ENCODE measurements at places on chromosomes 6 and 20. TPM values are rescaled to one million over a fixed set of nuclear protein-coding genes. Genes with fewer than 3 reads are reported as not detected.

The LY6G6F gene
- total RNA-seq: not detected

The MMP24 gene
- total RNA-seq: 13.7 TPM

- no peak for DNase-seq
These were observed 19.6 kb upstream of the GPR63 start for GRCh38 chr6:96856856-96857255.

DNA sequence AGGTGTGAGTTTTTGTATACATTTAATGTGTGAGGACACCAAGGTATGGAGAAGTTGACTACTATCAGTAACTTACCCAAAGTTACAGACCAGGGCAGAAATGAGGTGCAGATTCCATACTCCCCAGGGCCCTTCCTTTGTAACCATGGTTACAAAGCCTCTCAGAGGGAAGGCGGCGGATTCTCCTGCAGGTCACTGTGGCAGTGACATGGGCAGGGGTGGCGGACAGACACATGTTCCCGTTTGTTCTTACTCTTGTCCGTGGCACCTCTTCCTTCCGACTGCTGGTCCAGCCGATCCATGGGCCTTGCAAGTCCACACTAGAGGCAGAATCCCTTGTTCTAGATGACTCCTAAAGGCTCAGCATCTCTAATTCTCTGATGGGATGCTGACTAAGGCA lies 43.0 kb downstream of the PDYN start:
- DNase-seq: no peak

- no peak for DNase-seq
These were observed 279.2 kb upstream of the EXOC2 start for GRCh38 chr6:971981-972640.

DNA sequence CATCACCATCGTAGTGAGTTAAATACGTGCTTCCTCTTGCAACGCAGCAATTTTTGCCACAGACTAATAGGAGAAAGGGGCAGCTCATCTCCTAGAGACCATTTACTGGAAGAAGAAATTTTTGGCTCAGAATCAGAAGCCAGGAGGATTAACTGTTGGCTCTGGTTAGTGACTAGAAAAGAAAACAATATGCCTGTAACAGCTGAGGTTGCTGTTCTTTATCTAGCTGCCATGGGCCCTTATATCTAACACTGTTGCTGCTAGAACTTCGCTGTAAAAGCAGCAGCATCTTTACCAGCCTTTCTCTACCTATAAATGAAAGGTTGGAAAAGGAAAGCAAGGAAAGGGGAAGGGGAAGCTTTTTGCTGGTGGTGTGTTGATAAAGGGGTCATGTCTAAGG lies 65.9 kb downstream of the FAM135A start:
- peak; percentile 42 for DNase-seq

- DNase-seq: no peak
These were observed 35.5 kb downstream of the HLA-F start for GRCh38 chr6:29758761-29759160.
